ENCODE measurements at places on chromosomes 1 and 21.

DNA sequence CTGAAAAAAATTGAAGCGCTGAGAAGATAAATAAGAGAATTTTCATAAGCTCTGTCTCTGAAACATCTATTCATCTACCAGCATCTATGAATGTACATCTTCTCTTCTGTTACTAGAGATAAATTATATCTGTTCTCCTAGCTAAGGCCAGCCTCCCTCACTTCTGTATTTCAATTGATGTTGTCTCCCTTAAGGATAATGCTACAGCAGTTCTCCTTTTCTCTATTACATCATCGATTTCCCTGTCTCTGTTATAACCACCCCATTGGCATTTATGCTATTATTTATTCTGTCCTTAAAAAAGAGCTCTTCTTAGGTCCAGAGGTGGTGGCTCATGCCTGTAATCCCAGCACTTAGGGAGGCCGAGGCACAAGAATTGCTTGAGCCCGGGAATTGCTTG lies 42.9 kb upstream of the TMCO2 start:
- ATAC-seq = no peak

DNA sequence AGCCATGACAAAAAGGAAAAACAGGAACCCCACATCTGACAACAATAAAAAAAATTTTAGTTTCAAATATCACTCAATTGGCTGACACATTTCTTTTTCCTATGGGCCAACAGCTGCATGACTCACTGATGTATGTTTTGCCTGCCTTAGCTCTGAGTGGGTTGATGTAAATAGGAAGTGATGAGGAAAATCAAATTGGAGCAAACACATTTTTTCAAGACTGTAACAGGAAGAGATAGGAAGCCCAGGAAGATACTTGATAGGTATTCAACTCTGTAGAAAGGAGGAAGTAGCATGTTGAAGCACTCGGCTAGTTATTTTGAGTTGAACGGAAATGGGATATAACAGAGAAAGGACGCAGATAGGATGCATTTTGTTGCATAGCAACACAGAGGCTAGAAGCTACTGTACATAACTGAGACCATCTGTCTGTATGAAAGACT lies 168.0 kb upstream of the NR5A2 start:
- ATAC-seq = peak; percentile 90

DNA sequence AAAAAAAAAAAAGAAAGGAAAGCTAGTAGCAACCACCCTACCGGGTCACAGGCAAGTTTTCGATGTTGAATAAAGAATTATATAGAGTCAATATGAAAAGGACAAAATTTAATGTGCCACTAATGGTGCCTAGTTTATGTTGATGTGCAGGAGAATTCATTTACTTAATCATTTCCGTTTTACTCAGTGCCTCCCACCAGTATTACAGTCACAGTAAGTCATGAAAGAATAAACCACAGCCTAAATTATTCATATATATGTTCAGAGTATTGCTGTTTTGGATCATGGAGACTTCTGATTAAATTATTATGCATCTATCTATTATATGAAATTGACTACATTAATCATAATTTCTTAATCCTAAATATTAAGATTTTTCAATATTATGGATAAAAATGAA lies 35.3 kb downstream of the FNBP1L start:
- ATAC-seq = no peak

DNA sequence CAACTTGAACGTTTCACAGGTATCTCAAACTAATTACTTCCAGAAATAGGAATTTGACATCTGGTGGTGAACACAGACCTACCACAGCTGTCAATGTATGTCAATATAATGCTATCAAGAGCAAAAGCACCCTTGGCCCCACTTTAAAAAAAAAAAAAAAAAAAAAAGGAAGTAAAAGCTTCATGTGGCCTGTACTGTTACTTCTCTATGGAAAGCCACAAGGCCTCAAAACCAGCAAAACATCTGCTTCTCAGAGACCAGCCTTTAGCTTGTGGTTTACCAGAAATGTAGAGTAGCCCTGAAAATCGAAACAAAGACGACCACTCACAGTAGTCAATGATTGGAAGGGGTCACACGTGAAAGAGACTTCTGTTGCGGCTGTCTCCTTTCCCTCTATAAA lies 109.6 kb downstream of the SLC45A1 start:
- ATAC-seq = no peak

GRCh38 chr1:118933051-118933781 lies 54.9 kb downstream of the TBX15 start:
- no peak for ATAC-seq

DNA sequence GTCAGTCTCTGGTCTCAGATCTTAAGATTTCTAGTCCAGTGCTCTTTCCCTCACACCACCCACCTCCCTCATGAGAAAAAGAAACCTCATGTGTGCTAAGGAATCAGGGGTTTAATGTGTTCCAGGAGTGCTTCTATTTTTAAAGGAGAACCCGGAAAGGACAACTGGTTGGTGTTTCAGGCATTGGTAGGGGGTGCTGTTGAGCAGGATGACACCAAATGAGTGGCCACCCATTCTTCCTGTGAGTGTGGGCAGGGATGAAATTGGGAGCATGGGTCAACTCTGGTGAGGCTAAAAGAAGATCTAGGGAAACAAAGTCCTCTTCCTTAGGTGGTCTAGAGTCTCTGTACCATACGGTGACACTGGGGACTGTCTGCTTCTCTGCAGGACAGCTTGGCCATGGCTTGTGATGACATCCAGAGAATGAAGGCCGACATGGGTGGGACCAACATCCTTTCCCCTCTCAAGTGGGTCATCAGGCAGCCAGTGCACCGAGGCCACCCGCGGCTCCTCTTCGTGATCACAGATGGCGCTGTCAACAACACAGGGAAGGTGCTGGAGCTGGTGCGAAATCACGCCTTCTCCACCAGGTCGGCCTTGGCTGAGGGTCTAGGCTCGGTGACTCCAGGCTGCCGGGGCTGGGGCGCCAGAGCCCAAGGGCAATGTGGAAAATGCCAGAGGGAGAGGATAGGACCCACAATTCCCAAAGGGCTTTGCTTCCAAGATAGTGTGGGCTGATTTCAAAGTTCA lies 39.3 kb downstream of the VWA5B1 start:
- no peak for ATAC-seq

DNA sequence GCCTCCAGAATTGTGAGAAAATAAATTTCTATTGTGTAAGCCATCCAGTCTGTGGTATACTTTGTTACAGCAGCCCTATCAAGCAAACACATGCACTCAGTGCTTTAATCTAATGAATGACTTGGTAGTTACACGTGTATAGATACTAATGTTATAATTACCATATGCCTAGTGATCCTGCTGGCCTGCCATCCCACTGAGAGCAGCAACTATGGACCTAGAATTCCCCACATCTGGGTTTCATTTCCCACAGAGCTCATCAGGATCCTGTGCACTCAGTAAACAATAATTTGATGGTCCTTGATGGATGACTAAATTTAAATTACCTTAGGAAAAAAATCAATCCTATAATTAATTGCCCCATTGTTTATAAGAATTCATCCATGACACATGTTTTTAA lies 86.5 kb upstream of the RGS1 start:
- peak; percentile 88 for ATAC-seq

- ATAC-seq = no peak
Observed at GRCh38 chr1:30366911-30367310, 356.5 kb downstream of the MATN1 start.

DNA sequence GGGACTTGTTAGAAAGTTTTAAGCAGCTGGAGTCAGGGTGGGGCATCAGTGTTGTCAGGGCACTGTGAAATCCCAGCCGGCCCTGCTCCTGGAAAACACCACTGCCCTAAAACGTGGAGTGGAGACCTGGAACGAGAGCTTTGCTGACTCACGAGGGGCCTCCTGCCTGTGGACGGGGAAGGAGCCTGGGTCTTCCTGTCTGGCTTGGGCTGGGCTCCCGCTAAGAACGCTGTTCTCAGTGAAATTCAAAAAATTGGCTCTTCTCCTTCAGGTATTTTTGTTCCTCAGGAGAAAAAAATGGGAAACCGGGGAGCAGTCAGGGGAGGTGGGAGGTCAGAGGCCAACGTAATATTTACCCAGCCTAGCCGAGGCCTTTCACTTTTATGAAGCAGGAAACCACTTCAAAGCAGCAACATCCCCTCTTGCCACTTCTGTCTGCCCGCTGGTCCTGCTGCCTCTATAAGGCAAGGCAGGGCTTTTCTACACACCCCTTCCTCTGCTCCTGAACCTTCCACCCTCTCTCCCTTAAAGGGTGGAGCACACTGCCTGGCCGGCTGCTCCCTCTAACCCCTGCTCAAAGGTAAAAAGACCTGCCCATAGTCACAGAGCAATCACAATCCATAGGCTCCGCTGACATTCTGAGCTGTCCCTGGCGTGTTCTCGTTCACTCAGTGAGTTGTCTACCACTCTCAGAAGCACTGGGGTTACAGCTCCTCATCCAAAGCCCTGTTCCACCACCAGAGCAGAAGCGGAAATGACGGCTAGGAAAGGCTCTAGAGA lies 8.0 kb downstream of the PLXNA2 start:
- peak; percentile 28 for ATAC-seq

DNA sequence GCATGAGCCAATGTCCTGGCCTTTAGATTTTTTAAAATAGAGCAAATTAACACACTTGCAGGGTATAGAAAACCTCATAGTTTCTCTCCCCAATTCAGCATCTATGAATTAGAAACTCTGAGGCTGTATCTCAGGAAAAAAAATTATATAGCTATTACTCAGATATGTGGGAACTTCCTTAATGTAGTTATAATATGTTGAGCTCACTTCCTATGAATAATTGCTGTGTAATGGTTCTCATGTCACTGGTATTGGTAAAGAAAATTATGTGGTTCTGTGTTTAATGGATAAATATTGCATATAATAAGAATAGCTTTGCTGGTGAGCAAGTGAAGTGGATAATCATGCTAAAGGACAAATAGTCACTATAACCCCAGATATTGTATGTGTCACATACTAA lies 2019.8 kb downstream of the NCAM2 start:
- ATAC-seq = no peak

DNA sequence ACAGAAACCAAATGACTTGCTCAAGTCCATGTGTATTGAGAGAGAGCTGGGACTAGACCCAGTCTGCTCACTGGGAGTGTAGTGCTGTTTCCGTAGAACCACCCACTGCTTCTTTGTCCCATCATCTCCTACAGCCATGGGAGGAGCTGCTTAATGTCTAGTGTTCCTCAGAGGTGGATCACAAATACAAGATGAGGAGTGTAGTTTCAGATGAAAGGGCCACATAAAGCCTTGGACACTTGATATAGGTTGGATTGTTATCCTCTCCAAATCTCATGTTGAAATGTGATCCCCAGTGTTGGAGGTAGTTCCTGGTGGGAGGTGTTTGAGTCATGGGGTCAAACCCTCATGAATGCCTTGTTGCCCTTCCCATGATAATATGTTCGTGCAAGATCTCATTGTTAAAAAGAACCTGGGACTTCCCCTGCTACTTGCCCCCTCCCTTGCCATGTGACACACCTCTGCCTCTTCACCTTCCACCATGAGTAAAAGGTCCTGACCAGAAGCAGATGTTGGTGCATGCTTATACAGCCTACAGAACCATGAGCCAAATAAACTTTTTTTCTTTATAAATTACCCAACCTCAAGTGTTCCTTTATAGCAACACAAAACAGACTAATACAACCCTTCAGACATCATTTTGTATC lies 127.5 kb upstream of the DNAH14 start:
- ATAC-seq = no peak

- no peak for ATAC-seq
Observed at GRCh38 chr1:95953015-95953414, 719.0 kb downstream of the RWDD3 start.

DNA sequence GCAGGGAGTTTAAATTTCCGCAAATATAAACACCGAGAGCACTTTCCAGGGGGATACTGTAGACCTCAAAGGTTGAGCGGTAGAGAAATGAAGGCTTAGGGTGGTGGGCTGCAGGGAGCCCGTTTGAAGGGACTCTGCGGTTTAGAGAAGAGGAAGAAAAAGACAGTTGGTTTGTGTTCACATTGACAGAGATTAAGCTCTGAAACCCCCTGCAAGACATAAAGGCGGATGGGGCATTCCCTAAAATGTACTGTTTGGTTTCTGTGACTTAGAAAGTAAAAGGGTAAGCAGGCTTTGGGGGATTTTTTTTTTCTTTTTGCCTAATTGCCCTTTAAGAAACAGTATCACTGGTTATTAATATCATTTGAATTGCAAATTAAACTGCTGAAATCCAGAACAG lies 1.3 kb downstream of the KAZN start:
- no peak for ATAC-seq

GRCh38 chr21:43609501-43610340 lies 49.6 kb downstream of the HSF2BP start:
- ATAC-seq = peak; percentile 60
